Activated CD8-positive, alpha-beta memory T cell treated with anti-CD3 and anti-CD28 coated beads, Interleukin-2, amount 50 U/mL, for 48 hours (primary cell): ENCODE measurements at places on chromosomes 6 and 20.

- DNase-seq, result no peak
Observed at GRCh38 chr6:141110481-141110880, 1022.2 kb upstream of the GJE1 start.

- DNase-seq, result peak; percentile 39
Observed at GRCh38 chr20:63095718-63096654, 89.2 kb upstream of the BHLHE23 start.

GRCh38 chr6:87907521-87907920, 140.1 kb upstream of the SPACA1 start:
- DNase-seq, result no peak

- DNase-seq, result no peak
Observed at GRCh38 chr20:35271904-35272303, 6.0 kb downstream of the MMP24OS start.

- no peak for DNase-seq
Observed at GRCh38 chr6:1079525-1079924, 232.4 kb upstream of the FOXQ1 start.

GRCh38 chr6:159806021-159806458, 6.0 kb downstream of the PNLDC1 start:
- no peak for DNase-seq

DNA sequence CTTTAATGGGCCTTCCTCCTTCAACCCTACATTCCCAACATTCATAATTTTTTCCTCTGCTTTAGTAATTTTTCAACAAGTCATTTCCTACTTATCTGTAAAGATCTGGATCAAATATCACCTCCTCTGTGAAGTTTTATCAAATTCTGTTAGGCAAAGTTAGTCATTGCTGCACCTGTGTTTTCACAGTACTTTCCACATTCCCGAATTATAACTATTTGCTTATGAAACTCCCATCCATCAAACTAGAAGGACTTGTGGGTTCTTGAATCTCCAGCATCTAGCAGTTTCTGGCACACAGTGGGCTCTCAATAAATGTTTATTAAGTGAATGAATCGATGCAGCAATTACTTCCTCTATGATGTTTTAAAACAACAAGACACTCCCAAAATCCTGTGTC, 257.6 kb downstream of the HDGFL1 start:
- DNase-seq, result no peak

DNA sequence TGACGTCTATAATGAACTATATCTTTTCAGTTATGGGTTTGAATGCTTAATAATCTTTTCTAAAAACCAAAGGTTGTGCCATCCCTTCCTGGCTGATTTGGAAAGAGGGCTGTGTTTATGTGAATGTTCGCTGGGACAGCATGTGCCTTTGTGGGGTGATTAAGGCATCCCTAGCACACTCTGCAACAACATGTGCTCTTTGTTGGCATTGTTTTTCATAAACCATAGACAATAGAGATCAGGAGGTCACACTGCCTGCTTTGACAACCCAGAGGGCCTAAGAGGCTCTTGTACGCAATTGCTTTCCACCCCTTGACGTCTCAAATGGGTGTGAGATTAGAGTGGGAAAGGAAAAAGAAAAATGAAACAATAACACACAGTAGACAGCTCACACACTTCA, 116.0 kb downstream of the LRRC1 start:
- no peak for DNase-seq

DNA sequence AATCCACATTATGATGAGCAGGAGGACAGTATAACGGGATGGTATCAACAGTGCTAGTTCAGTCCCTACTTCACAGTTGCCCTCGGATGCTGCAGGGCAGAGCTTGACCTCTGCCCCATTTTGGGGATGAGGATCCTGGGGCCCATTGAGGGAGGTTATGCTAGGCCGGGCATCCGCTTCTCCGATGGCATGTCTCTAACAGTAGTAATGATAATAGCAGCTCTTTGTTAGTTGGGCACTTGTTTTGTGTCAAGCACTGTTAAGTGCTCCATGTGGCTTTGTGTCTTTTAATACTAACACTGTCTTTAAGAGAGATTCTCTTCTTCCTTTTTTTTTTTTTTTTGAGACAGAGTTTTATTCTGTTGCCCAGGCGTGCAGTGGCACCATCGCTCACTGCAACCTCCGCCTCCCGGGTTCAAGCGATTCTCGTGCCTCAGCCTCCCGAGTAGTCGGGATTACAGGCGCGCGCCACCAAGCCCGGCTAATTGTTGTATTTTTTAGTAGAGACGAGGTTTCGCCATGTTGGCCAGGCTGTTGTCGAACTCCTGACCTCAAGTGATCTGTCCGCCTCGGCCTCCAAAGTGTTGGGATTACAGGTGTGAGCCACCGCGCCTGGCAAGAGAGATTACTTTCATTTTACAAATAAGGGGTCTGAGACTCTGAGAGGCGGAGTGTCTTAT, 1.1 kb downstream of the MAPRE1 start:
- DNase-seq, result no peak

DNA sequence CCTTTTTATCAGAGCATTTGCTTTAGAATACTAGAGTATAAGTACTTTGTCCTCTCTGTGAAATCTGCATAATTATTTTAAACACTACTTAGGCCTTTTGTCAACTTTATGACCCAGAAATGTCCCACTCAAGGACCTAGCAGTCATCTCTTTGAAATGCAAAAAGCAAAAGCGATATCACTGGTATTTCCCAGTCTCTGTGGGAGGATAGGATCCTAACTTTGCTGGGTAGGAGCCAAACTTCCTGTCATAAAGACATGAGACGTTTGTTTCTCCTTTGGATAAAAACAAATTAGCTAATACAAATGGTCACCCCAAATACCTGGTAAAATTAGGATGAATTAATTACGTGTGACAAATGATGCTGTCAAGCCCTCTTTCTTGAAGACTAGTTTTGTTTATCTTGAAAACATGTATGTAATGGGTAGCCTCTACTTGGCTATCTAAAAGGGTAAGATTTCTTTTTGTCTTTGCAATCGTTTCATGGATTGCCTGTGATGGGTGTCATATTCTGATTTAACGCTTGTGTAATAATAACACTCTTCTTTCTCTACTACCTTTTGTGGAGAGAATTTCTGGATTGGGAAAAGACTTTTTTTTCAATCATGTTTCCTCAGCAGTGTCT, 36.2 kb downstream of the DCDC2 start:
- DNase-seq, result no peak

DNA sequence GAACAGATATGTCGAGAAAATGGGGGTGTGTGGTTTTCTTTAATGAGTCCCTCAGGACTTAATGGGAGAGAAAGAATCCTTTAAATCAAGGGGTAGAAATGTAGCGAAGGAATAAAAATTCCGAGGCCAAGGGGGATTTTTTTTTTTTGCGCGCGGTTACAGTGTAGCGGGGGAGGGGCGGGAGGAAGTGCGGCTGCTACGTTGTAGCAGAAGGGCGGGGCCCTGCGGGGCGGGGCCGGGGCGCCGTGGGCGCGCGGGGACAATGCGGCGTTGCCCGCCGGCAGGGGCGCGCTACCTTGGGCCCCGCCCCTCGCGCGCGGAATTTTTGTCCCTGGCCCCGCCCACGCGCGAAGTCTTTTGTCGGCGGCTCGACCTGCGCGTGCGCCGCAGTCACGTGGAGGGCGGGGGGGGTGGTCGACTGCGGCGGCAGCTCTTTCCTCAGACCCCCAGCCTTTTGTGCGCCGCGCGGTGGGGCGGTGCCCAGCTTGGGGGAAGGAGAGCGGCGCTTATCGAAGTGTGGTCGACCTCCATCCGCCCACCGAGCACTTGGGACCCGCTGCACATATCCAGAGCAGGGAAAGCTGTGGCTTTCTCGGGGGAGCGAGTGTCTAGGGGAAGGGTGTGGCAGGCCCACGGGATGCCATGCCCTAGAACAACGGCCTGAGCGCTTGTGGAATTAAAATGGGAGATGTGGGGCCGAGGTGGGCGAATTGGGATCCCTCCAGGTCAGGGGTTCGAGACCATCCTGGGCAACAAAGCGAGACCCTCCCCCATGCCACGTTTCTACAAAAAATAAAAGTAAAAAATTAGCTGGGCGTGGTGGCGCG, 1.3 kb downstream of the TUBB start:
- DNase-seq, result peak; percentile 99

DNA sequence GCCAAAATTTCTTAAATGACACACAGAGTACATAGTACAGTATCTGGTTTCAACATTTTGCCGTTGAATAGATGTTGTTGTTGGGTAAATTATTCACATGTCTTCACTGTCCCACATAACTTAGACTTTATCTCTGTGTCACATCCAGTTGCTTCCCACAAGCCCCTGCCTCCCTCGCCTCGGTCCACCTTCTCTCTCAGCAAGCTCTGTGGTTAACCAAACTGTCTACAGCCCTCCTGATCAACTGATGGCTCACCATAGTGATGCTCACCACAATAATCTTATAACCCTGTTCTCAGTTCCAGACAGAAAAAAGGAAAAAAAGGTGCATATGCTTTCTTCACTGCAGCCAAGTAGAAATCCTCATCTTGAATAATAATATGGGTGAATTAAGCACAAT, 23.0 kb downstream of the IL17F start:
- peak; percentile 69 for DNase-seq

- no peak for DNase-seq
Observed at GRCh38 chr20:23092861-23093495, 6.9 kb upstream of the CD93 start.

GRCh38 chr6:129317931-129318820, 391.8 kb downstream of the ARHGAP18 start:
- DNase-seq, result no peak

DNA sequence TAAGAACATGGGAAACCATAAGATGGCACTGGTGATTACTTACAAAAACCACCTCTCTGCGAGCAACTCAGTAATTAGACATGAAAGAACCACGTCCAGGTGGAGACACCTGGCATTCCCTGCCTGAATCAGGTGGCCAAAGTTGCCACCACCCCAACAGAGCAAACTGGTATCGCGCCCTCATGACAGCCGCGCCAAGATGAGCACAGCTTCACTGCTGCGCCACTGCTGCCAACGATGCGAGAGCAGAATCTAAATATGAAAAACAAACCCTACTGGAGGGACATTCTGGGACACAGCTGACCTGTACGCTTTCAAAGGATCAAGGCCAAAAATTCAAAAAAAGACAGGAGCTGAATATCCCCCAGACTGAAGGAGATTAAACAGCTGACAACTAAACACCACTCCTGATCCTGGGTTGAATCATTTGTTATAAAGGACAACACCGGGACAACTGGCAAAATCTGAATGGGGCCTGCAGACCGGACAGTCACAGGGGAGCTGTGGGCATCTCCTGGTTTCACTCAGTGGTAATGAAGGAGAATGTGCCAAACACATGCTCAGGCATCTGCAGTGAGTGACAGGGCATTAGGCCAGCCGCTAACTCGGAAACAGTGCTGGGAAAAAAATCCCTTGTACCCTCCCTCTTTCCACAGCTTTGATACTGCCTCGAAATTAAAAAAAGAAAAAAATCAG, 17.4 kb downstream of the CST7 start:
- no peak for DNase-seq

GRCh38 chr6:18302561-18303439, 38.5 kb upstream of the DEK start:
- no peak for DNase-seq

DNA sequence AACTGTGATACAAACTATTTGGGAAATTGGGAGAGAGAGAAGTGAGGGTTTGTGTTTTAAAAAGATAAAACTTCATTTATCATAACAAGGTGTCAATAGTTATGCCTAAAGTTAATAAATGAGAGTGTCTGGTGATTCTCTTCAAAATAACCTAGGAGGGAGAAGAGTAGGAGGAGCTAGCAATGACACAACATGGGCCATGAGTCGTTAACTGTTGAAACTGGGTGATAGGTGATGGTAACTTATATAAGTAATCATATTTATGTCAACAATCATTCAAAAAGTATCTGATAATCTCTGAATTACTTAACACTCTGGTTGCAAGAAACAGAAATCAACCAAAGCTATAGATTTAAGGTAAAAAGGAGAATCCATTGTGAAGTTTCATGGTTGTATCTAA, 46.8 kb upstream of the INSM1 start:
- DNase-seq, result no peak

GRCh38 chr20:50957276-50957675, 1.1 kb downstream of the DPM1 start:
- no peak for DNase-seq

GRCh38 chr20:34122274-34122980, 10.4 kb upstream of the EIF2S2 start:
- no peak for DNase-seq

DNA sequence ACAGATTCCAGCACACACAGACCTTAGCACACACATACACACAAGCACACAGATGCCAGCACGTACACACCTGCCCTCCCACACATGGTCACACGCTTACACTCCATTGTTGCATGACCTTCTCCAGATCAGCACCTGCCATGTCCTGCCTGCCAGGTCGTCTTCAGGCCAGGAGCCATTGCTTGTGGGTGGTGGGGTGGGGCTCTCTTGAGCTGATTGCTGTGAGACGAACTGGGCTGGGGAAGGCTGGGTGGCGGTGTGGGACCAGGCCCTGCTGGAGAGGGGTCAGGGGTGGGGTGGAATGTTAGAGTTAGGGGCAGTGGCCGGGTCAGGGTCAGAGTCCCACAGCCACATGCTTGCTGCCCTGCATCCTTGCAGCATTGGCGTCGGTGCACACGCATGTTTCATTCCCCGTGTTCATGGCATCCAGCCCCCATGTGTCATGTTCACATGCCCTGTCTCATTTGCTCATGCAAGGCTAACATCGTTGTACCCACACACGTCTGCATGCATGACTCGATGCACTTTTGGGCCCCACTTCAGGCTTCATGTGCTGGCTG, 6.5 kb upstream of the NPBWR2 start:
- no peak for DNase-seq

DNA sequence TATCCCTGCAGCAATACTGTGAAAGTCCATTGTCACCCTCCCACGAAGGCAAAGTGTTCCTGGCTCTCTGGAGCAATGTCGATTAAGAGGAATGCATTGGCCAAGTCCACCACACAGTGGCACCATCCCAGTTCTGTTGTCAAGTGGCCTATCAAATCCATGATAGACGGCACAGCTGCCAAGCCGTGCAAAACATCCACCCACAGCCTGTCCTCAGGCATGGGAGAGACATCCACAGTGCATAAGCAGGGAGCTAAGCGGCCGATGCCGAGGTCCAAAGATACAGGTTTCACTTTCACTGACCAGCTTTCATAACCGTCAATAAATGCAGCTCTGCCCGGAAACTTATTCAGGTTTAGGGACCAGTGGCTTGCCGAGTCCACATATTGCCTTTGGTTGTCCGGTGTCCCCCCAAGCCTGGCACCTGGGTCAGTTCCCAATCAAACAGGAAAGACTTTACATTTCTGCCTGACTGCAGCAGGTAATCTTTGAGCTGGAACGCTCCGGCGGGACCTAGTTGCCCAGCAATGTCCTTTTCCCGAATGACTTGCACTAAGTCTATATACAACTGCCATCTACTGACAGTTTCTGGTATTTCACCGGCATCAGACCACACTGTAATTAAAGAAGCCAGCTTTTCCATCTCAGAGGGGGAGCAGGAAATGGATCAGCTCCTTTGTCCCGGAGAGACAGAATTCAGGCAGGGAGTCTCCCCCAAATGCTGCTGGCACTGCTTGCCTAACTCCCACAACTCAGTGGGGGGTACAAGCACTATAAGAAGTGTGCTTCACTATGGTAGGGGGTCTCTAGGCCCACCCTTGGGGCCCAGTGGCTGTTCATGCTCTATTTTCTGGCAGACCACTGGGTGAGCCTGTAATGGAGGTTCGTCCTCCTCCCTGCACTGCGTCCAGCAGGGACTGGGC, 6.3 kb downstream of the ZKSCAN3 start:
- DNase-seq, result peak; percentile 73
